ENCODE measurements at places on chromosomes 4 and X.

GRCh38 chrX:115960440-115961084 is 210.0 kb upstream of the AGTR2 start:
- no peak for DNase-seq

GRCh38 chr4:3651267-3651845 is 114.8 kb upstream of the ADRA2C start:
- no peak for DNase-seq

- no peak for DNase-seq
These were observed 28.7 kb downstream of the LDB2 start for GRCh38 chr4:16869594-16870245.

DNA sequence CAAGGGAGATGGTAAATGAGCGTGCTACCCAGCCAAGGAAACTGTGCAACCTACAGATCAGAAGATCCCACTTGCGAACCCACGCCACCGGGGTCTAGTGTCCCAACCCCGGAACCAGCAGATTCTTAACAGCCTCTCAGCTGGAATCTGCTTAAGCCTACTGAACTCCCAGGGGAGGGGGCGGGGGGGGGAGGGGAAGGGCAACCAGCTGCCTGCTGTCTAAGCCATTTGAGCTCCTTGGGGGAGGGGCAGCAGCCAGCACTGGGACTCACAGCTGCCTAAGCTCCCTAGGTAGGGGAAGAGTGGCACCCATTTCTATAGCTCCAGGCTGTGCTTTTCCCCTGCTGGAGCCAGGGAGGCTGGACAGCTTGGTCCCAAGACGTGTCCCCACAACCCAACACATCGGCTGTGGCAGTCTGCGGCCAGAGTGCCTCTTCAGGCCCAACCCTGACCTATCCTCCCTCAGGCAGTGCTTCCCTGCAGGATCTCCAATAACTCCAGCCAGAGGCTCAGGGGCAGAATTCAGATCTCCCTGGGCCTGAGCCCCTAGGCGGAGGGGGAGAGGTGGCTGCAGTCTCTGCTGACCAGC is 289.2 kb downstream of the LDB2 start:
- no peak for DNase-seq

DNA sequence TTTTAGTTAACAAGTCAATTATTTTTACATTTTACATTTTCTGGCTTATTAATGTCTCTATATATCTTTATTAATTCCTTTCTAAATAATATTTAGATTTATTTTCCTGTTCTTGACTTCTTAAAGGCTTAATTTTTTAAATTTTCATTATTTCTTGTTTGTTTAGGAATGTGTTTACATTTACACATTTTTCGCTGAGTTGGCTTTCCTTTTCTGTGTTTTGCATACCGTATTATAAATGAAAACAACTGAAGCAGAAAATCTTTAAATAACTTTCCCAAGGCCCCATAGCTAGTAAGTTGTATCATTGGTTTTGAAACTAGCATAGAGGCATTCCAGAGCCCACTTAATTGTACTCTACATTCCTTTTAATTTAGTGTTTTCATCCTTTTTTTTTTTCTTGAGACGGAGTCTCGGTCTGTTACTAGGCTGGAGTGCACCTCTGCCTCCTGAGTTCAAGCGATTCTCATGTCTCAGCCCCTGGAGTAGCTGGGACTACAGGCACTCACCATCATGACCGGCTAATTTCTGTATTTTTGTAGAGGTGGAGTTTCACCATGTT is 261.6 kb downstream of the IQCM start:
- DNase-seq: no peak

GRCh38 chr4:130146773-130147172 is 1050.8 kb downstream of the C4orf33 start:
- no peak for DNase-seq

- DNase-seq: no peak
These were observed 1614.7 kb downstream of the STIM2 start for GRCh38 chr4:28475381-28475780.

DNA sequence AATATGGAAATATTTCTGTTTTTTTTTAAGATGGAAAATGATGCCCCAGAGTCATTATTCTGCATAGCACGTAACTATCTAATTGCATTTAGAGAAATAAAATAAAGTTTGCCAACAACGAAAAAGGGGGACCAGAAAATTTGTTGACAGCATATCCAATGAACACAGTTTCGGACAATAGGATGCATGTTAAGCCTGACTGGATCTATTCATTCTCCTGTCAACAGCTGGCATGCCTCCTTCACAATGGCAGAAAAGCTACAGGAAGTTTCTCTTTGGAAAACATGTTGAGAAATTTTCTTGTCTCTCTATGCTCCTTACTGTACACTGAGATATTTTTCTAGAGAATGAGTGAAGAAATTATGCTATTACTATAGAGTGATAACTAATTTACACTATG is 262.5 kb downstream of the GRID2 start:
- no peak for DNase-seq

- no peak for DNase-seq
These were observed 133.8 kb upstream of the UGT8 start for GRCh38 chr4:114464726-114465272.

- DNase-seq: no peak
These were observed 45.1 kb downstream of the SUPT20HL2 start for GRCh38 chrX:24268786-24269185.

- DNase-seq: no peak
These were observed 8.1 kb downstream of the RP2 start for GRCh38 chrX:46844913-46845312.

- no peak for DNase-seq
These were observed 67.8 kb downstream of the REPS2 start for GRCh38 chrX:17014216-17014615.

DNA sequence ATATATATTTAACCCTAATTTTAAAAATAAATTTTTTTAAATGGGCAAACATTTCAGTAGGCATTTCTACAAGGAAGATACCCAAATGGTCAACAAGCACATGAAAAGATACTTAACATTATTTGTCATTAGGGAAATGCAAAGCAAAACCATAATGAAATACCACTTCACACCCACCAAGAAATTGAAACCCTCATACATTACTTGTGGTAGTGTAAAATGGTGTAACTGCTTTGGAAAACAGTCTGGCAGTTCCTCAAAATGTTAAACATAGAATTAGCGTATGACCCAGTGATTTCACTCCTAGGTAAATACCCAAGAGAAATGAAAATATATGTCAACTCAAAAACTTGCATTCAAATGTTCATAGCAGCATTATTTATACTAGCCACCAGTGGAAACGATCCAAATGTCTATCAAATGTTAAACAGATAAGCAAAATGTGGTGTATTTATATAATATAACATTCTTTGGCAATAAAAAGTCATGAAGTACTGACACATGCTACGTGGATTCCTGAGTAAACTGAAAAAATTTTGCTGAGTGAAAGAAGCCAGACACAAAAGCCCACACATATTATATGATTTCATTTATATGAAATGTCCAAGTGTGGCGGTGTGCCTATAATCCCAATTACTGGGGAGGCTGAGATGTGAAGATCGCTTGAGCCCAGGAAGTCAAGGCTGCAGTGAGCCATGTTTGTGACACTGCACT is 16.6 kb downstream of the TRIM2 start:
- no peak for DNase-seq

GRCh38 chr4:122806981-122807679 is 19.5 kb upstream of the FGF2 start:
- DNase-seq: no peak

- DNase-seq: no peak
These were observed 75.1 kb upstream of the MBNL3 start for GRCh38 chrX:132563976-132564375.

- DNase-seq: no peak
These were observed 9.1 kb downstream of the SLC7A3 start for GRCh38 chrX:70921709-70922352.

GRCh38 chrX:40709395-40709794 is 25.9 kb downstream of the MED14 start:
- no peak for DNase-seq

DNA sequence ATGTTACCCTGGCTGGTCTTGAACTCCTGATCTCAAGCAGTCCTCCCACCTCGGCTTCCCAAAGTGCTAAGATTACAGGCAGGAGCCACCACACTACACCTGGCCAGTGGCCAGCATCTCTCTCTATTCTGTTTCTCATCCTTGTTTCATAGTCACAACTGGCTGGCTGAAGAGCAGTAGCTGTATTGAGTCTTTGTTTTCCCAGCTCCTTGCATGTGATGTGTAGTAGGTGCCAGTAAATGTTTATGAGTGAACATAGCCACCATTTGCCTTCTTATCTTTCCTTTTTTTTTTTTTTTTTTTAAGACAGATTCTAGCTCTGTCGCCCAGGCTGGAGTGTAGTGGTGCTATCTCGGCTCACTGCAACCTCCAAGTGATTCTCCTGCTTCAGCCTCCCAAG is 23.6 kb downstream of the NUDT9 start:
- DNase-seq: no peak

GRCh38 chr4:138869631-138870030 is 145.9 kb upstream of the NOCT start:
- DNase-seq: no peak

GRCh38 chr4:153327247-153327646 is 17.2 kb upstream of the MND1 start:
- DNase-seq: no peak

DNA sequence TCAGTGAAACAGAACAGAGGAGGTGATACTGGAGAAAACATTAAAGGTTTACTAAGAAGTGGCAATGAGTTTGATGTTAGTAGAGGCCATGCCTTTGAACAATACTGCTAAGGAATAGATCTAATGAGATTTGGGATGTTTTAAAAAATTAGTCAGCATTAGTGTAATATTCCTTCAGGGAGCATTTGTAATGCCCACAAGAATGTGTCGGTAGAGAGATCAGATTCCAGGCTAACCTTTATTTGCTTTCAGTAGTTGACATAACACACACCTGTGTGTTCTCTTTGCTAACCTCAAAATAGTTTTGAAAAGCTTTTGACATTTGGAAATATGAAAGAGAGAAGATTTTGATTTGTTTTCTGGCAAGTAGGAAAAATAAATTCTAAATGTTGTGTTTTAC is 328.8 kb downstream of the BMPR1B start:
- DNase-seq: no peak

GRCh38 chr4:71261001-71261400 is 77.8 kb upstream of the SLC4A4 start:
- no peak for DNase-seq

DNA sequence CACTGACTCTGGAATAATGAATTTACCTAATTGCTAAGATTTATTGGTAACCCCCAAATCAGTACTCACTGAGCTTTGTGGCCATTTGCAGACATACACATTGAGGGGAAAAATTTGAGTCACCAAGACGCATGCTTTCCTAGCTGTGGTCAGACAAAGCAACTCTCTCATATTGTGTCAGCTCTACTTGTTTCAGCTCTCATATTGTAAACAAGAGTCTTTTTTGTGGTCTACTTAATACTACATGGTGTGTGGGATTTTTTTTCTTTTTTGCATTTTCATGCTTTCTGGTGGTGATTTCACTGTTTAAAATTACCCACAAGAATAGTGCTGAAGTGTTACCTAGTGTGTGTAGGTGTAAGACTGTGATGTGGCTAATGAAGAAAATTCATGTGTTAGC is 428.2 kb upstream of the GALNT7 start:
- DNase-seq: no peak

GRCh38 chr4:38069271-38069760 is 109.1 kb downstream of the PTTG2 start:
- DNase-seq: no peak

DNA sequence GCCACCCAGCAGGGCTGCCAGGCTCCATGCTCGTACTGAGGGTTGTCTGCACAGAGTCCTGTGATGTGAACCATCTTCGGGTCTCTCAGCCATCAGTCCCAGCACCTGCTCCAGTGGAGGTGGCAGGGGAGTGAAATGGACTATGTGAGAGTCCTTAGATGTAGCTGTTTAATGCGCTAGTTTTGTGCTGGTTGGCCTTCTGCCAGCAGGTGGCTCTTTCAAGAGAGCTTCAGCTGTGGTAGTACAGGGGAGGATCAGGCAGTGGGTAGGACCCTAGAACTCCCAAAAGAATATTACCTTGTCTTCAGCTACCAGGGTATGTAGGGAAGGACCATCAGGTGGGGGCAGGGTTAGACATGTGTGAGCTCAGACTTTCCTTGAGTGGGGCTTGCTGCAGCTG is 1066.0 kb downstream of the GLUD2 start:
- DNase-seq: no peak

GRCh38 chr4:174708381-174708780 is 120.7 kb downstream of the GLRA3 start:
- no peak for DNase-seq

GRCh38 chrX:71053217-71053621 is 14.9 kb downstream of the SNX12 start:
- DNase-seq: no peak

DNA sequence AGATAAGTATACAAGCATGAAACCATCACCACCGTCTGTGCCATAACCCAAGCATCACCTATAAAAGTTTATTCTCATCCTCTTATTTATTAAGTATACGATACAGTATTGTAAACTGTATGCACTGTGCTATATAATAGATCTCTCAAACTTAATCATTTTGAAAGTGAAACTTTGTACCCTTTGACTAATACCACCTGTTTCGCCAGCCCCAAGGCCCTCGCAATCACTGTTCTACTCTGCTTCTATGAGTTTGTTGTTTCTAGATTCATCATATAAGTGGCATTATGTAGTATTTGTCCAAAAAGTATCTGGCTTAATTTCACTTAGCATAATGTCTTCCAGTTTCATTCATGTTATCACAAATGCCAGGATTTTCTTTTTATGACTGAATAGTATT is 72.1 kb upstream of the DOCK11 start:
- no peak for DNase-seq

DNA sequence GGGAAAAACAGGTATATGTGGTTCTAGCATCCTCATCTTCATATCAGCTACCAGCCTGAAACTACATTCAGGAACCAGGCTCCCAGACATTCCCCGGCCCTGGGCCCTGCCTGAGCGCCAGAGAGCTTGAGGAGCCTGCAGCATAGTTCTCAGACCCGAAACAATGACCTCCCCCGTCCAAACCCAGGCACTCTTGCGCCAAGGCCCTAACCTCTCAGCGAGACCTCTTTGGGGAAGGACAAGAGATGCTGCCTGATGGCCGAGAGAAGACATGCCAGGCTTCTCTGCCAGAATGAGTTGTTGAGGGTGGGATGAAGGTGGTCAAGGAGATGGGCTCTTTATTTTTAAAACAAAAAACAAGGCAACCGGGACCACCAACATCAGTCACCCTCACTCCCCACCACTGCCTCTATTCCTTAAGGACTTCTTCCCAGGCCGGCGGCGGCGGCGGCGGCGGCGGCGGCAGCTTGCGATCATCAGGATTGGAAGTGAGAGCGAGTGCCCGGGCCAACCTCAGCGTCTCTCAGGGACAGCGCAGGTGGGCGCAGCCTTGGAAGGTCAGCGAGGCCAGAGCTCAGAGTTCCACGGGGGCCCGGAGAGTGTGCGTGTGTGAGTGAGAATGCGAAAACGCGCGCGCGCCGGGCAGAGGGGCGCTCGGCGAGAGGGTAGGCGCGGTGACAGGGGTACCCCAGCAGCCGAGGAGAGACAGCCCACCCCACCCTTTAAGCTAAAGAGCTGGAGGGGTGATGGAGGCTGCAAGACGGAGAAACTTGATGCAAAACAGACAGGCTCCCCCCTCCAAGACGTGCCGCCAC is 601 bp downstream of the INPP4B start:
- DNase-seq: peak; percentile 4

All from stimulated activated CD4-positive, alpha-beta T cell treated with anti-CD3 and anti-CD28 coated beads, Interleukin-4, amount 100 ng/mL, for 48 hours (primary cell).